ELF-1 (cell line): ENCODE measurements at places on chromosomes 13 and 19.
A peak's percentile ranks its signal among the peaks of the same experiment; 100 is the strongest.

DNA sequence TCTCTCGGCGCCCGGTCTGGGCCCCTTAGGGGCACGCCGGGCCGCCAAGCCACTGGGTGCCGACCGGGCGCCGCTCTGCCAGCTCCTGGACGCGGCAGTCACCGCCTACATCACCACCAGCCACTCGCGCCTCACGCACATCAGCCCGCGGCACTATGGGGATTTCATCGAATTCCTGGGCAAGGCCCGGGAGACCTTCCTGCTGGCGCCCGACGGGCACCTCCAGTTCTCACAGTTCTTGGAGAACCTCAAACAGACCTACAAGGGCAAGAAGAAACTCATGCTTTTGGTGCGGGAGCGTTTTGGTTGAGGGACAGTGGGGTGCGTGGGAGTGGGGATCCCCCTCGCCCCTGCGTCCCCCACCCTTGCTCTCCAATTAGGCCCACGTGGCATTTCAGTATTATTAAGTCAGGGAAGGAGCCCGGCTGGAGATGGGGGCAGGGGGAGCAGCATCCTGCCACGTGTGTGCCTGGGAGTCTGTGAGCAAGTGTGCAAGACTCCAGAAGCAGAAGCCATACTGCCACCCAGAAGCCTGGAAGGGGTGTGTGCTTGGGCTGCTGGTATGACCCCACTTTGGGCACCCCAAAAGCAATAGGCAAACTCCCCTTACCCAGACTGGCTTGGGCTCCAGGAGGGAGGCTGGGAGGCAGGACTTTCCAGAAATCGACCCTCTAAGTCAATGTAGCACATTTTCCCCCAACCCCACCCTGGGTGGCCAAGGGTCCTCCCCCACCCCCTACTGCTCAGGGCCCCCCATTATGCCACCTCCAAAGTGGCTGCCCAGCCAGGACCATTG lies 35.7 kb downstream of the ZSWIM4 start:
- DNase-seq = no peak

DNA sequence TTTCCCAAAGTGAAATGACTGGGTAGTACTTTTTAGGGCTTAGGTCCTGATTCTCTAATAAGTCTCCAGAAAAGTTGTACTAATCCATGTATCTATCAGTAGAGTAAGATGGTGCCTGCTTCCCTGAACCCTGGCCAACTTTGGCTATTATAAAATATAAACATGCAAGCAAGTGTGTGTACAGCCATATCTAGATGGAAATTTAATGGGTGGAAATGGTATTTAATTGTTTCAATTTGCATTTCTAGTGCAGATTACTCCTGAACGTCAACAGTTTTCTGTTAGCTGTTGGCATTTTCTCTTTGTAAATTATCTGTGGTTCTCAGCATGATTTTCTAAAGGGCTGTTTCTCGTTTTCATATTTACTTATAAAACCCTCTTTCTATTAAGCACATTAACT lies 187.1 kb upstream of the RNF113B start:
- no peak for DNase-seq

DNA sequence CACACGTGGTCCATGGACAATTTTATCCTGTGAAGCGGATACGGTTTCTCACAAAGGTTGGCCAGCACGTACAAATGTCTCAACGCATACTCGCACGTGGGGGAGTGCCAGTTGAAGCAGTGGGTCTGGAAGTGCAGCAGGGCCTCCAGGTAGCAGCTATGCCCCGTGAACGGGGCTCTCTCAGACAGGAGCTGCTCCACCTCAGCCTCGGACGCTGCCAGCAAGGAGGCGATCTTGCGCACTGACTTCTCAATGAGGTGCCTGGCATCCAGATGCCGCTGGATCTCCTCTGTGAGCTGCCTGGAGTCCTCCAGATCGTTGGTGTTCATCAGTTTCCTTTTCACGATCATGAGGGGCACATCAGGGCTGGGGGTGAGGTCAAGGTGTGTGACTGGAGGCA lies 2272.0 kb downstream of the PCDH9 start:
- DNase-seq = no peak

DNA sequence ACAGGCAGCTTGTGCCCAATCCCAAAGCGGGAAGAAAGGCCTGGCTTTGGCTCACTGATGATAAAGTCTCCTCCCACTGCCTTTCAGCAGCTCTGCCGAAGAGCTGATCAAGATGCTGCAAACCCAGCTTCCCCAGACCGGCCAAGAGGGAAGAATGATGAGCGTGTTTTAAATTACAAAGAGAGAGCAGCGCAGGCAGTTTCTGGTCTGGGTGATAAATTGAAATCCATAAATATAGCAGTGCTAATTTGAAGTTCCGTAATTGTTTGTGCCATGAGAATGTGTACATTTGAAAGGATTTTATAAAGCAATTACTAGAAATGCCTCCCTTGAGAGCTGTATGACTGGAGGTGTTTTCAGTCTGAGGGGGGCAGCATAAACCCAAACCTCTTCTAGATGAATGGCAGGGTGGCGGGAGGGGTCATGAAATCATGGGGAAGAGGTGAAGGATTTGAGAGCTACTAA lies 171.8 kb downstream of the STK24 start:
- DNase-seq = peak; percentile 62

DNA sequence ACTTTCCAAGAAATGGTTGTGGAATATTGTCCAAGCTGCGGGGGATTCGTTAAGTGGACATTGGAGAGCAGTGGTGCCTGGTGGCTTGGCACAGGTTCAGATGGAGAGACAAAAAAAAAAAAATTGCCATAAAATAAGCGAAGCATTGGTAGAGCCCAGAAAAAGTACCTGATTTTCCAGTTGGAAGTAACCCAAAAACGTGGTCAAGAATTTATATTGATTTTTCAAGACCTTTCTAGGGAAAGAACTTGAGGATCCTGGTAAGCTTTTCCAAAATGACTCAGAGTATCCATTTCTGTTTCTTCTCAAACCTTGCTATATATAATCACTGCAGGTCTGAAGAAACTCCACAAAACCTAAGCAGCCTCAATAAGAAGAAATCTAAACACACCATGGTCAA lies 94.6 kb downstream of the ING1 start:
- DNase-seq = no peak

DNA sequence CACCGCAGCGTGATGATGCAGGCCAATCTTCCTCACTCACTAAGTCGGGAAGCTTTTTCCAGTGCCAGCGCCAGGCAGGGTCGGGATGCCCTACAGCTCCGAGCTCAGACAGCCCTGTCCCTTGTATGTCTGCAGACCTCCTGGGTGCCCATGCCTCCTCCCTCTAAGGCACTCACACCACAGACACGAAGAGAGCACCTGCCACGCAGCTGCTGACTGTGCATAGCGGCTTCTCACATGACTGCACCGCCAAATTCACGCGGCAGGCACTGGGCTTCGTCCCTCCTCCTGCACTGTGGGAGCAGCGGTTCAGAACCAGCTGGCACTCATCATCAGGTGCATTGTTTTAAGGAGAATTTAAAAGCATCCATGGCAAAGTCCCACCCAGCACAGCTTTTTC lies 88.1 kb downstream of the SLC7A1 start:
- no peak for DNase-seq

DNA sequence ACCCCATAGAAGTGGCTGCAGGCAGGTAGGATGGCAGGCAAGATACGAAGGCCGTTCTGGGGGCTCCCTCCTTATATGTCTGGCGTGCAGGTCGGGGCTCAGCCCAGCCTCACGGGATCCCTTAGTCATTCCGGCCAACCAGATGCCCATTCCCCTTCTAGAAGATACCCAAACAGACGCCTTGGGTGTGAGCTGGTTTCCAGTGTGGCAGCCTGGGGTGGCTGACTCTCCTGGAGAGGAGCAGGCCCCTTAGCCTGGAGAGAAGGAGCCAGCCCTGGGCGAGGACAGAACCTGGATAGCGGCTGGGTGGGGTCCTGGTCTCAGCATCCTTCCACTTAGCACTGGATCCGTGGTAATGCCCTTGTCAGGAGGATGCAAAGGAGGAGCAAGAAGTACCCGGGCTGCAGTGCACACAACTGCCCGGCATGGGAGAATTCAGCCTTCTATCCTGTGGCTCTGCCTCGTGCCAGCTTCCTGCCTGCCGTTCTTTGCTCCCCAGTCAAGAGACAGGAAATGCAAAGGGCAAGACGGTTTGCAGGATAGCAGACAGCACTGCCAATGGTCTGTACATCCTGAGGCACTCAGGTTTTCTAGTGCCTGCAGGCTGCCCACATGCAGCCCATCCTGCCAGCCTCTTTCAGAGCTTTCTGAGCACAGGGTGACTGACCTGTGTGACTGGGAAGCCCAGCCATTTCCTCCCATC lies 56.7 kb upstream of the WASF3 start:
- DNase-seq = no peak

DNA sequence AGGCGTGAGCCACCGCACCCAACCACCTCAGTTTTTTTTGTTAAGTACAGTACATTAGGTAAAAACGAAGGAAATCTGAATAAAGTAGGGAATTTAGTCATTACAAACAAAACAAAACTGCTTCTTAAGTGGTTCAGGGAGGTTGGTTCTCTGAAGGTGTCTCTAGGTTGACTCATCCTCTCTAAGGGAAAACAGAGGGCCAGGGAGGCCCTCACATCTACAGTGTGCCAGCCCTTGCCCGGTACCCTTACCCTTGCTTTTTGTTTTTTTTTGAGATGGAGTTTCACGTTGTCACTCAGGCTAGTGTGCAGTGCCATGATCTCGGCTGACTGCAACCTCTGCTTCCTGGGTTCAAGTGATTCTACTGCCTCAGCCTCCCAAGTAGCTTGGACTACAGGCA lies 17.2 kb upstream of the JUND start:
- no peak for DNase-seq

DNA sequence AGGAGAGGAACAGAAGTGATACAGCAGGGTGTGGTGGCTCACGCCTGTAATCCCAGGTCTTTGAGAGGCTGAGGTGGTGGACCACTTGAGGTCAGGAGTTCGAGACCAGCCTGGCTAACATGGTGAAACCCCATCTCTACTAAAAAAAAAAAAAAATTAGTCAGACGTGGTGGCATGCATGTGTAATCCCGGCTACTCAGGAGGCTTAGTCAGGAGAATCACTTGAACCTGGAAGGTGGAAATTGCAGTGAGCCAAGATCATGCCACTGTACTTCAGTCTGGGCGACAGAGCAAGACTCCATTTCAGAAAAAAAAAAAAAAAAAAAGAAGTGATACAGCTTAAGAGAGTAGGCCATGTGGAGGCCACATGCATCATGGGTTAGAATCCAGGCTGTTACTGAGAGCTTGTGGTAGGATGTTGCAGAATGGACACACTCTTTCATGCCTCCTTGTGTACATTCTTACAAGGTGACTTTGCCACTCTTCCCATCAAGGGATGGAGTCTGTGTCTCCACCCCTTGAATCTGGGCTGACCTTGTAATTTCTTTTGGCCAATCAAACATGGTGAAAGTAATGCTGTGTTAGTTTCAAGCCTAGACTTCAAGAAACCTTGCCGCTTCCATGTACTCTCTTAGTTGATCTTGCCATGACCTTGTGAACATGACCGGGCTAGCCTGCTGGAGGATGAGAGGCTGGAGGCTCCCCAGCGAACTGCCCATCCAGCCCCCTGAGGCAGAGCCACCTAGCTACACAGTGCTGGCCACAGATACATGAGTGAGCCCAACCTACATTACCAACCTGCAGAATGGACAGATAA lies 12.3 kb downstream of the FAM187B start:
- no peak for DNase-seq

- DNase-seq = no peak
Observed at GRCh38 chr13:76425935-76426334, 460.3 kb downstream of the KCTD12 start.

DNA sequence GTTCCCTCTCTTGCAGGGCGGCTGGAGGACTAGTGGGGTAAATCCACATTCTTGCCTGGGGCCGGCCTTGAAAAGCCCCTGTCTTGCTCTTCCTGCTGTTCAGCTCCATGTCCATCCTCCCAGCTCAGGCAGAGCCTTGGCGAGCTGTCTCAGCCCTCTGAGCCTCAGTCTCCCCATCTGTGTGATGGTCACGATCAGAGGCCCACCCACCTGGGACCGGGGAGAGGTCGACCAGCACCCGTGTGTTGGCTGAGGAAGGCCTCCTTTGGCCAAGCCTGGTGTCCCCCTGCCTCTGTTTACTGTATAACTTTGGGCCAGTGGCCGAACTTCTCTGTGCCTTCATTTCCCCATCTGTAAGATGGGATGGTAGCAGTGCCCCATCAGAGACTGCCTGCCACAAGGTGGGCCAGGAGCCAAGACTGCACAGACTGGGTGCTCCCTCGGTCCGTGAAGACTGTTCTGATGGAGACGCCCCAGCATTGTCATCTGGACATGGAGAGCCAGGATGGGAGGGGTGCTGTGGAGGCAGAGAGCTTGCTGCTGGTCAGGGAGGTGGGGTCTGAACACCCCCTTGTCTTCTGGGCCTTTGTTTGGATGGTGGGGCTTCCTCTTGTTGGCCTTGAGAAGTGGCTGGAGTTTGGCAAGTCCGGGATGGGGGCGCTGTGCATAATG lies 18.5 kb downstream of the KLHL26 start:
- no peak for DNase-seq

GRCh38 chr13:31209172-31209840 lies 9.5 kb downstream of the B3GLCT start:
- DNase-seq = peak; percentile 52

DNA sequence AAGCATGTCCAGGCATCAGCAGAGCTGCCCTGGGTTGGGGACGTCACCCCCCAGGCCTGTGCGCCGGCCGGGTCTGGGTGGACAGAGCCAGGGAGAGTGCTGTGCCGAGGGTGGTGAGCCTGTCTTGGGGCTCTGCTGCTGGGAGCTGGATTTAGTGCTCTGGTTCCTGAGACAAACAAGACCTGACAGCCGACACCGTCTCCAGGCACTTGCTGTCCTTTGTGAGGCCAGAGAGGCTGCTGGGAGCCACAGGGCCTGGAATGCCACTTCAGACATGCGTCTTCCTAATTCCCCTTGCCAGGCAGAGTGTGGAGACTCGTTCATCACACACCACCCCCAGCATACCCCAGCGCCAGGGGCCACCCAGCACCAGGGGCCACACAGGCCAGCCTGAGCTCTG lies 165.8 kb downstream of the KDM4B start:
- DNase-seq = no peak

- DNase-seq = peak; percentile 85
Observed at GRCh38 chr19:6769006-6769619, 1.9 kb upstream of the SH2D3A start.

DNA sequence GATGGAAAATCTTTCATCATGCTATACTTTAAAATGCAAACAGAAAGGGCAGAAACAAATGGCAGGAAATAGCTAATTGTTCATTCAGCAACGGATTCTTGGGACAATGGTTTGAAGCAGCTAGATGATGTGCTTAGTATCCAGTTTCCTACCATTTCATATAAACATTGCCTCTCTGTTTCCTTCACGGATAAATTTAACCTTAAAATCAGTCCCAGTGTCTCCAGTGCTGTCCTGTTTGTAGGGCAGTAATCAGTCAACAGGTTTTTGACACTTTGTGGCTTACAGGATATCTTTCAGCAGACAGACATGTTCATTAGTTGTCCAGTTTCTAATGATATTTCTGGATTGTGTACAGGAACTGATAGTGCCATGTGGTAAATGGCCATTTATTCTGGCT lies 24.7 kb upstream of the RB1 start:
- DNase-seq = no peak
